ENCODE measurements at places on chromosomes 5 and 9.

DNA sequence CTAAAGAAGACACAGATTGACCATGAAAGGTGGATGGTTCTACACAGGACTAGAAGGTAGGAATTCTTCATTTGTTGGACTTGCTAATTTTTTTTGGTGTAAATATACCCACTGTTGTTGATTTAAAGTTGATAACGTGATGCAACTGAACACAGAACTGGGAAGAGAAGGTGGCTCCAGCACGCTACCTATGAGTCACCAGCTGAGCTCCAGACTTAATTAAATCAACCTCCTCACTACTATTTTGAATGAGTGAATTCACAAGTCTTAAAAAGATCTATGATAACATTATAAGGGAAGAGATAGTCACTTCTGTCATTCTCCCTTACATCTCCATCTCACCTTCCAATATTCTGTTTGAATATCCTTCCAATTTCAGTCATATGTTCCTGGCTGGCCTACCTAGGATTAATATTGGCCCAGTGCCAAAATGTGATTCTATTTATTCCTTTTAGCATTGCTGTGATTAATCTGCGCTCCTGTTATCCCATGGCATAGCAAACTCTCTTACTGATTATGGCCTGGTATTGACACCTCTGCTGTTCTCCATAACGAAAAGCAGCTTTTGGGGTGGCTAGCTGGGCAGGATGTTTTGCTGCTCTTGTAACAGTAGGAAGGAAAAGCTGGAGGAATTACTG, 135.9 kb upstream of the CCDC152 start:
- DNase-seq: no peak

- no peak for DNase-seq
Measured at GRCh38 chr5:155697236-155697635, 629.7 kb upstream of the SGCD start.

DNA sequence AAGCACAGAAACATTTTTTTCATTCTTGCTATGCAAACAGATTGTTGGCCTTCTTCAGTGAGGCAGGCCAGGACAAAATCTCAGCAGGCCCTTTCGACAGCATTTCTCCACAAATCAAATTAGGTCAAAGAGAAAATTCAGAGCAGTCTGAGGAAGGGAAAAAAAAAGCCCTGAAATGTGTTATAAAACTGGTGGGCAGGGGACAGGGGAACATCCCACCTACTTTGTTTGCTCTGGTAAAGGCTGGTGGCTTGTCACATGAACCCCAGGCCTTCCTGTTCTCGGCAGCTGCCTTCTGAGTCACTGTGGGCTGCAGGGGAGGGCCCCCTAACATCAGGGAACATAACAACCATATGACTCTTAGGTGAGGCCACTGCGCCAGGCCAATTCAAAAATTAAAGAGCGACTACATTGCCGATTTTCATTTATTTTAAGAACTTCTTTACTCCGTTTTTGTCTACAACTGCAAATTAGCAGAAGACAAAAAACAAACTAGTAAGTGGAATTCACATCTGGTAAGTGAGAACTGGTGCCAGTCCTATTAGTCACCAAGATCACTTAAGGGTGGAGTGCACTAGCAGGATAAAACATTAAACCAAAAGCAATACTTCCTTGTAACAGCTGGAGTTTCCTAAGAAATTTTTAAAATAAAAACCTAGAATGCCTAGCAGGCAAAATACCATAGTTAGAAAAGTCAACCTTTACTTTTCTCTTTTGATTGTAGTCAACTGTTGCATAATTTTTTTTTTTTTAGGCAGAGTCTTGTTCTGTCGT, 46.2 kb upstream of the DENND4C start:
- peak; percentile 81 for DNase-seq

DNA sequence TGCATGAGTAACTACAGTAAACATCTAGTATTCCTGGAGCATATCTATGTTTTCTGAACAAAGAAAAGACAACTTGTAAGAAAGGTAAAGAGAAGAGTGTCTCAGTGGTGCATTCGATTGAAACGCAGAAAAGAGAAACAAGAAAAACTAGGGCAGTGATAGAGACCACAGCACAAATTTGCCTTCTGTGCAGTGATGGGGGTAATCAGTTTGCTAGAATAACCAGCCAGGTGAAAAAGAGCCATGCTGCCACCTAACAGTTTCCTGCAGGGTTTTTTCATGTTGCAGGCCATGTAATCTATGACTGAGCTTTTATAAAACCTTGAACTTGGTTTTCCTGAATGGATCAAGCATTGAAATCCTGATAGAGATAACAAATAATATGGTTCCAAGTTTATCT, 198.4 kb upstream of the MEF2C start:
- DNase-seq: no peak

- DNase-seq: no peak
Measured at GRCh38 chr5:135824541-135825041, 9.9 kb upstream of the SLC25A48 start.

DNA sequence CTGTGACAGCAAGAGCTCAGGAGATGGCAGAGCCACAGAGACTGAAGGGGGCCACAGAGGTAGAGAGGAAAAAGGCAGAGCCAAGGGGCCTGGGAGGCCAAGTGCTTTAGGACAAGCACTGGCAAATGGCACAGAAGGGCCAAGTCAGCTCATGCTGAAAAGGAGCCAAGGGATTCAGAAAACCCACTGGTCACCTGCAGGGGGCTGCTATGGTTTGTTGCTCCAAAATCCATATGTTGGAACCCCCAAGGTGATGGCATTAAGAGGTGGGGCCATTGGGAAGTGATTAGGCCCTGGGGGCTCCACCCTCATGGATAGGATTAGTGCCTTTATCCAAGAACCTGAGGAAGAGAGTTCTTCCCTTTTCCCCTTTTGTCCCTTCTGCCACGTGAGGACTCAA, 165.4 kb downstream of the ARSB start:
- DNase-seq: no peak

- no peak for DNase-seq
Measured at GRCh38 chr5:142870532-142871362, 100.6 kb downstream of the ARHGAP26 start.

DNA sequence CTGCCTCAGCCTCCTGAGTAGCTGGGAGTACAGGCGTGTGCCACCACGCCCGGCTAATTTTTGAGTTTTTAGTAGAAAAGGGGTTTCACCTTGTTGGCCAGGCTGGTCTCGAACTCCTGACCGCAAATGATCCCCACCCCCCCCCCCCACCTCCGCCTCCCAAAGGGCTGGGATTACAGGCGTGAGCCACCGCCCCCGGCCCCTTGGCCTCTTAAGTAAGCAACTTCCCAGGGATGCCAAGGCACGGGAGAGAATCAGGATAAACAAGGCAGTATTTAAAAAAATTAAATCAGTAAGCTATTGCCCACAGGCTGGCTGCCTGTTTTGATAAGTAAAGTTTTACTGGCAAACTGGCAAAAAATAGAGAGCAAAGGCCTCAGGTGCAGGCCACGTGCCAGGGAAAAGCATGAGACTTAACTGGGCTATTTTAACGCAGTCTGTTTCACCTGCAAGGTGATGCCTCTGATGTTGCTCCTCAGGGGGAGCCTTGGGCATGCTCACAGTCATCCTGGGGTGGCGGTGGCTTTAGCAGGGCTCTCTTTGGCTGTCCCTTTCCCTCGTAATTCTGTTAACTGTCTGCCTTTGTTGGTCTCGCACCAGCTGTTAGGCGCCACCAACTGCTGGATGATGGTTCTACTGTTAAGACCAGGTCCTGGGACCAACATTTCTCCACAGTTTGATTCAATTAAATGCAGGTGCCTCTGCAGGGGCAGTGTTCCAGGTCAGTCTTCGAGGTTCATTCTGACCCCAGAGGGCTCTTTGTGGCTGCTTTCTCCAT, 19.4 kb upstream of the RNF130 start:
- no peak for DNase-seq
